ENCODE measurements at places on chromosomes 2 and 18.

GRCh38 chr2:232871418-232871834 lies 1.4 kb downstream of the SNORC start:
- no peak for DNase-seq

DNA sequence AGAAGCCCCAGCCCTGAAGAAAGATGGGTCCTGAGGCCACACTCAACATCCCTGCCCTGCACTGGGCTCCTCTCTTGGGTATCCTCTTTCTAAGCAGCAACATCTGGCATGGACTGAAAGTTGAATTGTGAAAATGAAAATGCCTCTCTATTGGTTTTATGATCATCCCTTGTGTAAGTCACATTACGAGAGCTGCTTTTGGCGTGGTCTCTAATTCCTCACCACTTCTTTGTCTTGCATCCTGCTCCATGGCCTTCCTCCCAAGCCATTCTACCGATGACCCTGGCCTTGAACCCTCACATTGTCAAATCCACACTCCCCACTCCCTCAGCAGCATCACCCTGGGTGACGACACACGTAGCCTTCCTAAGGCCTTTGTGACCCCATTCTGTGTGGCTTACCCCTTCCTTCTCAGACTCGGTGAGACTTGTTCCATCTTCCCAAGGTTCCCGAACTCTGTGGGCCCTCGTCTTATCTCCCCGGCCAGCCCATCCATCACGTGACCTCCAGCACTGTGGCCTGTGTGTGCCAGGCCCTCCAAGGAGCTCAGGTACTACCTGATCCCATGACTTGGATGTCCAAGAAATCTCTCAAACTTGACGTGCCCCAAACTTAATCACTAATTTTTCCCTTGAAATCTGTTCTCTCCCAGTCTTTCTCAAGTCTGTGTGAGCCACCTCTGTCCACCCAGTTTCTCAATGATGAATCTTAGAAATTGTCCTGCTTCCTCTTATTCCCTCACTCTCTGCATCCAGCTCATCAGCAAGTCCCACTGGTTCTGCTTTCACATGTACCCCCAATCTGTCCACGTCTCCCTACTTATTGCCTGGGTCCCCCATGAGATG lies 194.7 kb upstream of the HS6ST1 start:
- DNase-seq = no peak

DNA sequence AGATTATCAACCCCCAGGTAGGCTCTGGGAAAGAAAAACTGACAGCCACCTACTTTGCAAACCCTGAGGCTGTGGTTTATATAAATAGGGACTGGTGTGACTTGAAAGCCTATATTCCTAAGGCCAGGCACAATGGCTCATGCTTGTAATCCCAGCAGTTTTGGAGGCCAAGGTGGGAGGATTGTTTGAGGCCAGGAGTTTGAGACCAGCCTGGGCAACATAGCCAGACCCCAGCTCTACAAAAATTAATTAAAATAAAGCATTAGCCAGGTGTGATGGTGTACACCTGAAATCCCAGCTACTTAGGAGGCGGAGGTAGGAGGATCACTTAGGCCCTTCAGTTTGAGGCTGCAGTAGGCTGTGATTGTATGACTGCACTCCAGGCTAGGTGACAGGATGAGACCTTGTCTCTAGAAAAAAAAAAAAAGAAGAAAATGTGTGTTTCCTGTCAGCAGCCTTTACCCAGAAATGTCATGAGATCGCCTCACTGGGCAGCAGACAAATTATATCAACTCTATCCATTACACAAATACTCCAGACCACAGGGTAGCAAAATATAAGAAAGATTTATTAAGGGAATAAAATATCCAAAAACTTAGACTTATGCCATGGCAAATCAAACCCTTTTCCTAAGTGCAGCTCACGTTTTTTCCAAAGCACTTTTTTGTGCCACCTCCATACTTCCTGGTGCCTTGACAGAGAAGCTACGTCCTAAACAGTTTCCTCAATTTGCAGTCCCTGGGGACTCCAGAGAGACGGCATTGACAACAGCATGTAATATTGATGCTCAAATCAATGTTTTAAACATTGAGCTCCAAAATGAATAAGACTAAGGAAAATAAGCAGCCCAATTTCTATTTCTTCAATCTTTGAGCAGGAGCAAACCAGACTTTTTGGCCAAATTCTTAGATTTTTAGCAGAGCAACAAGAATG lies 190.8 kb upstream of the NDUFV2 start:
- DNase-seq = no peak

GRCh38 chr18:76208678-76209306 lies 286.2 kb downstream of the ZNF516 start:
- no peak for DNase-seq

- DNase-seq = no peak
These were observed 191.8 kb upstream of the GLI2 start for GRCh38 chr2:120543899-120544298.

DNA sequence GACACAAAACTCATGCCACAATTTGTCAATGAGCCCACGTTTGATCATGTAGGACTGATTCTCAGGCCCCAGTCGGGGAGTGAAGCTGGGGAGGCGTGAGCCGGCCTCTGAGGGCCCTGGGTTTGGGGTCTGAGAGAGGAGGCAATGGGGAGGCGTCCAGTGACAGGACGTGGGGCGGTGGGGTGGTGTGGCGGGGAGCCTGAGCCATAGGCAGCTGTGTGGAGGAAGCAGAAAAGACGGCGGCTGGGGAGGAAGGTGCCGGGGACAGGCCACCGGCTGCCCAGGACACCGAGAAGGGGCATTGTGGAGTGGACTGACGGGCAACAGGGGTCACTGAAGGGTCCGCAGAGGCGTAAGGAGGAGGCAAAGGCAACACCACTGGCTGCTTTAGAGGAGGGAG lies 7.2 kb downstream of the CHPF start:
- DNase-seq = no peak

DNA sequence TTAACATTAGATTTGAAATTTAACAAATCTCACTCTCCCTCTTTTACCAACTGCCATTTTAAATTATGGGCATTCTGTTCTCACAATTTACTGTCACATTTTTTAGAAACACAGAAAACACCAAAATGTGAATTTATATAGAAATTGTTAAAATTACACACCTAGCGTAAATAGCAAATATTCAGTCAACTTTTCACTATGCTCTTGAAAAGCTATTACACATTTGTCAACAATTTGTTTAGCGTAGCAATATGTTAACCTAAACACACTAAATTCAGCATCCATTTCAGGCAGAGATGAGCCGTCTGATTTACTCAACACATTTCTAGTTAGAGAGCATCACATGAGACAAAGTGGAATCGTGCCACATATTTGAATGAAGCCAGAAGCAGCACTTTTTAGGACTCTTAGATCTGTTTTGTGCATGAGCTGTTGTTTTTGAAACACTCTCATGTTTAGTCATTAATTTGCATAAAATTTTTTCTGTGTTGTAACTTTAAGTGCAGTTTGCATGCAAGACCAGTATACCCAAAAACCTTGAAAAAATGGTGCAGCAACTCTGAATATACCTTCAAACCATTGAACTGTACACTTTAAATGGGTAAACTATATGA lies 8.2 kb downstream of the TTC32 start:
- no peak for DNase-seq

Data from anterior cingulate cortex (tissue), 58 donors.